ENCODE measurements at places on chromosomes 7 and 10.

DNA sequence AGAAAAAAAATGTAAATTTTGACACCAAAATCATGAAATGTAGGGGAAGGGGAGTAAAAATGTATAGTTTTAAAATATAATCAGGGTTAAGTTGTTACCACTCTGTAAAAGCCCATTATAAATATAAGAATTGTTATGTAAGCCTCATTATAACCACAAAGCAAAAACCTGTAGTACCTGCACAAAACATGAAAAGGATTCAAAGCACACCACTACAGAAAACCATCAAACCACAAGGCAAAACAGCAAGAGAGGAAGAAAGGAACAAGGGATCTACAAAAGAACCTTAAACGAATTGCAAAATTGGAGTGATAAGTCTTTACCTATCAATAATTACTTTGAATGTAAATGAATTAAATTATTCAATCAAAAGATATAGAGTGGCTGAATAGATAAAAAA is 41.0 kb upstream of the CDK6 start:
- no peak for DNase-seq

GRCh38 chr10:43204042-43204942 is 62.6 kb downstream of the RASGEF1A start:
- DNase-seq = no peak

GRCh38 chr10:118116715-118117449 is 70.1 kb upstream of the RAB11FIP2 start:
- DNase-seq = no peak

DNA sequence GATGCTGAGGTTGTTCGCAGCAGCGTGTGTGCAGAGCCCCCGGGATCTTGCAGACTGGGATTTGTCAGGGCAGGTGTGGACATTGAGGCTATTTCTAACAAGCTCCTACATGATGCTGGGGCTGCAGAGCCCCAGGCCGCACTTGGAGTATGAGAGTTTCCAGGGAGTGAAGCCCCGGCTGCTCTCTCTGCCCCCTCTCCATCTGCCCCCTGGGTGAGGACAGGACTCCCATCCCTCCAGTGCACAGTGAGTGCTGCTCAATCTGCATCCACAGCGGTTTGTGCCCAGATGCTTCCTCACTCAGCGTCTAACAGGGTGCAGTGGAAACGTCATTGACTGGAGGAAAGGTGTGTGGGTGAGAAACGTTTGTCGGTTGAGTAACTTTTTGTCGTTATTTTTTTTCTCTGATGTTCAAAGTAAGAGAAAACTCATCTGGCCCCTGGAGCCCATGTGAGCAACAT is 25.3 kb downstream of the IL2RA start:
- no peak for DNase-seq

GRCh38 chr10:17453373-17454091 is 863 bp downstream of the ST8SIA6 start:
- DNase-seq = no peak

All from epithelial cell of prostate (primary cell).